CD4-positive, alpha-beta T cell treated with Interleukin-6 at 100 ng/mL for 8 hours (primary cell): ENCODE measurements at places on chromosomes 12 and 14.

DNA sequence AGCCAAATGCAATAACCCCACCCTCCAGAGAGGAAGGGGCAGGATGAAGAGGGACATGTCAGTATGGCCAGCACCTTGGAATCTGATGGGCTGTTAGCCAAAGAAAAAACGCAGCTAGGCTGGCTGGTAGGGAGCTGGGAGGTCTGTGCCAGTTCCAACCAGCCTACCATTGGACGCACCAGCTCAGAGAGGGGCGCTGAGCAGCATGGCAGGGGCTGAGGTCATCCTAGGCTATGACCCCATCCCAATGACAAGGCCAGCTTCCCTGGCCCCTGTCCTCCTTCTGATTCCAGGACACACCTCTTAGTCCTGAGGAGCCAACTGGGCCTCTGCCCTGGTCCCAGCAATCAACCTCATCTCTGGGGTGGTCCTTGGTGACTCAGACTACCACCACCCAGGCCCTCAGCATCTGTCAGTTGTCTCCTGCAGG, 12.2 kb downstream of the ACTN1 start:
- no peak for DNase-seq

GRCh38 chr14:39351708-39352107, 80.5 kb downstream of the FBXO33 start:
- no peak for DNase-seq

DNA sequence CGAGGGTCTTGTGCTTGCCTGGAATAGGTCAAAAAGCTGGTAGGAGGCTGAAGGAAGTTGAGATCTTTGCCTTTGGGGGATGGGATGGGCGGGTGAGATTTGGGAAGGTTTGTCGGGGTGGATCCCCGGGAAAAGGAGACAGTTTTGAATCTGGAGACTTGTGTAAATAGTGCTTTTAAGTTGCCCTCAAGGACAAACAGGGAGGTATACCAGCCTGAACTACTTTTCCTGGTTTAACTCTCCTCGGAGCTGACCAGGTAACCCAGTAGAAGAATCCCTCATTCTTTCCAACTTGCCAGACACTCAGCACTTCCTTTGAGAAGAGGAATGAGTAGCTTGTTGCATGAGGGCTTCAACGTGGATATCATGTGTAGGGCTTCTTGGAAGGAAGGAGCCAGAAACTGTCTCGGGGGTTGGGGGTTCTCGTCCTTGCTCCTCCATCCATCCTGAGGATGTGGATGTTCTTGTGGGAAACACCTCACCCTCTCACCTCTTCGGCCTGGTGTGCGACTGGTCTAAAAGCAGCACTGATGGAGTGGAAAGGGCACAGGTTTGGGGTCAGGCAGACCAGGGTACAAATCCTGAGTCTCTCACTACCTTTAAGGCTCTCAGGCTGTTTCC, 1.9 kb downstream of the TEAD4 start:
- no peak for DNase-seq

GRCh38 chr14:89983375-89983774, 27.6 kb downstream of the TDP1 start:
- DNase-seq: no peak

DNA sequence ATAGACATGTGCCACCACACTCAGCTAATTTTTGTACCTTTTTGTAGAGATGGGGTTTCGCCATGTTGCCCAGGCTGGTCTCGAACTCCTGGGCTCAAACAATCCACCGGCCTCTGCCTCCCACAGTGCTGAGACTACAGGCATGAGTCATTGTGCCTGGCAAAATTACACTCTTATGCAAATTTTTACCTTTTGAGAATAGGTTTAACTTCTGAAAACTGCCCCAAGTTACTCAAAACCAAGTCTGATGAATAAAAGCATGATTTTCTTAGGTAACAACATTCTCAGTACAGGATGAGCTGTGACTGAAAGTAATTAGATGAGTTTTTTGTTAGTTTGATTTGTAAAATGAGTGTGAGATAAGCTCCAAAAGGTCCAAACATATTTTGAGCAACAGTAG, 166.0 kb downstream of the RPS29 start:
- no peak for DNase-seq

- DNase-seq: no peak
These were observed 6.8 kb upstream of the RASAL1 start for GRCh38 chr12:113142173-113142885.

DNA sequence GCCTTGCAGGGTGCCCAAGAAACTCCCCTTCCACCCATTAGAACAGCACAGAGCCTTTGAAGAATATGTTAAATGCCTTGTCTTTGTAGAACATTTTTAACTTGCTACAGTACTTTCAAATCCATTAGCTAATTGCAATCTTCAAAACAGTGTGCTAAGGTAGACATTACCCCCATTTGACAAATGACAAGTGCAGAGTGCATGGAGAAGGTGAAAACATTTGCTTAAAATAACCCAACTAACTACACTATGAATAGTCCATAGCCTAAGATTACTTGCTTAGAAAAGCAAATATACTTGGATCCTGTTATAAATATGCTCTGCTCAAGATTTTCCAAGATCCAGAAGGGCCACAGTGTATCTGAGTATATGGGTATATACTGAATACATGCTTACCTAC, 87.0 kb upstream of the G2E3 start:
- no peak for DNase-seq

DNA sequence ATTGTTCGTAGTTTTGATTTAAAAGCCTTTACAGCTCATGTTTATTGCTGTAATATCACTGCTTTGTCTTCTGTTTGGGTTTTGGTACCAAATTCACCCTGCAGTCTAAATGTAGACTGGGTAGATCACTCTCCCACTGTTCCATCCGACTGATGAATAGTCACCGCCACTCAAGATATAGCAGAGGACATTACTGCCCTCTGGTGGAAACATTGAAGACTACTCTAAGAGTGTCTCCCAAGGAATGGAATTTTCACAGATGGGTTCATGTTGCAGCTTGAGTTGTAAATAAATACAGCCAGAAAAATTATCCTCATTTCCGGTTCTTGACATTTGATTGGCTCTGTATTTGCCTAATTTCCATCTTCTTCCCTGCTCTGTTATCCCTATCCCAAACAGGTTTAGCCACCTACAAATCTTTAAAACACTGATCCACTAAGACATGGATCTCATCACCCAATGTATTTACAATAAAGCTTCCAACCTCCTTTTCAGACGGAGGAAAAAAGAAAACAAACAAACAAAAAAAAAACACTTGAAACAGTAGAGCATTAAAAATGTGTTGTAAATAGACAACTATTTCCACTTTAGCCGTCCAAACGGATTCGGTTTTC, 198.3 kb upstream of the CPNE8 start:
- peak; percentile 30 for DNase-seq

GRCh38 chr12:101609198-101609597, 14.4 kb downstream of the MYBPC1 start:
- DNase-seq: no peak

- no peak for DNase-seq
These were observed 71.5 kb upstream of the DCD start for GRCh38 chr12:54719691-54720090.

GRCh38 chr14:32706721-32707519, 231.8 kb upstream of the NPAS3 start:
- DNase-seq: no peak

GRCh38 chr14:94971750-94972149, 185.6 kb downstream of the DICER1 start:
- no peak for DNase-seq
